ENCODE measurements at places on chromosomes 5 and 9.

- DNase-seq, result no peak
These were observed 314.7 kb upstream of the RGMB start for GRCh38 chr5:98458726-98459125.

DNA sequence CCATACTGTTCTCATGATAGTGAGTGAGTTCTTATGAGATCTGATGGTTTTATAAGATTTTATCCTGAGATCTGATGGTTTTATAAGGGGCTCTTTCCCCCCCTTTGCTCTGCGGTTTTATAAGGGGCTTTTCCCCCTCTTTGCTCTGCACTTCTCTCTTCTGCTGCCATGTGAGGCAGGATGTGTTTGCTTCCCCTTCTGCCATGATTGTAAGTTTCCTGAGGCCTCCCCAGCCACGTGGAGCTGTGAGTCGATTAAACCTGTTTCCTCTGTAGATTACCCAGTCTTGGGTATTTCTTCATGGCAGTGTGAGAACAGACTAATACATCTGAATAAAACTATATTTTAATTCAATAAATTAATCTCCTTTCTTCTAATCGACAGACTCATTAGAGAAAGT, 64.9 kb upstream of the ZSWIM6 start:
- DNase-seq, result no peak

DNA sequence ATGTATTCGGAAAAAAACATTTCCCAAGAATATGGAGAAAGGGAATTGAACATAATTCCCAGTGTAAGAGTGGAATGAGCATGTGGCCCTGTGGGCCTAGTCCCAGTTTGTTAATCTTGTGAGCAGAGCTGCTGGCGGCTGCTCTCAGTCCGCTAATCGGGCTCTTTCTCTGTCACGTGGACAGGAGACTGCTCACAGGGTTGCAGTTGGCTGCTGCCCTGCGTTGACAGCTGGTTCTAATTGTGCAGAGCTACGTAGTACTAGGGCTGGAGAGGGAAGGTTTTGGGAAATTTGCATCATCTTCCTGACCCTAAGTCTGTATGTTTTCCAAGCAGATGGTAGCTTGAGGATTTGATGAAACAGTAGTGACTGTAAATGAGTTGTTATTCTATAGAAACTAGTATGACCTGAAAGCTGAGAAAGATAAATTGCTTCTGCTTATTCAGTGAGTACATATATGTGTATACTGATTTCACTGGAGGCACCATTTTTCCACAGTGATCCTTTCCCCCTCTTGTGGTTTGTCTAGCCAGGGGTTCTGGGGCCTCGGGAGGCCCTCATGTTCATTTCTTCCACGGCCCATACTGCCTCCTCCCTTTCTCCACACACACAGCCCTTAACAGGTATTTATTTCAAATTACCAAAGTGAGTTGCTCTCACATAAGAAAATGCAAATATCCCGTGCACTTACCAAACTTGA, 100.6 kb downstream of the ANGPTL2 start:
- DNase-seq, result no peak

DNA sequence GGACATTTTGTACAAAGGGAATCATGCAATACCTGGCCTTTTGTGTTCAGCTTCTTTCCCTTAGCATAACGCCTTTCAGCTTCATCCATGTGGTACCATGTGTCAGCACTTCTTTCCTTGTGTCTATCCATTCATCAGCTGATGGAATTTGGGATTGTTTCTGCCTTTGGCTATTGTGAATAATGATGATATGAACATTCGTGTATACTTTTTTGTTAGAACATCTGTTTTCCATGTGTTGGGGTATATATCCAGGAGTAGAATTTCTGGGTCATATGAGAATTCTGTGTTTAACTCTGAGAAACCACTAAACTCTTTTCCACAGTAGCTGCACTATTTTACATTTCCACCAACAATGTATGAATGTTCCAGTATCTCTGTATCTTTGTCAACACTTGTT, 14.8 kb upstream of the PRRC2B start:
- DNase-seq, result no peak

DNA sequence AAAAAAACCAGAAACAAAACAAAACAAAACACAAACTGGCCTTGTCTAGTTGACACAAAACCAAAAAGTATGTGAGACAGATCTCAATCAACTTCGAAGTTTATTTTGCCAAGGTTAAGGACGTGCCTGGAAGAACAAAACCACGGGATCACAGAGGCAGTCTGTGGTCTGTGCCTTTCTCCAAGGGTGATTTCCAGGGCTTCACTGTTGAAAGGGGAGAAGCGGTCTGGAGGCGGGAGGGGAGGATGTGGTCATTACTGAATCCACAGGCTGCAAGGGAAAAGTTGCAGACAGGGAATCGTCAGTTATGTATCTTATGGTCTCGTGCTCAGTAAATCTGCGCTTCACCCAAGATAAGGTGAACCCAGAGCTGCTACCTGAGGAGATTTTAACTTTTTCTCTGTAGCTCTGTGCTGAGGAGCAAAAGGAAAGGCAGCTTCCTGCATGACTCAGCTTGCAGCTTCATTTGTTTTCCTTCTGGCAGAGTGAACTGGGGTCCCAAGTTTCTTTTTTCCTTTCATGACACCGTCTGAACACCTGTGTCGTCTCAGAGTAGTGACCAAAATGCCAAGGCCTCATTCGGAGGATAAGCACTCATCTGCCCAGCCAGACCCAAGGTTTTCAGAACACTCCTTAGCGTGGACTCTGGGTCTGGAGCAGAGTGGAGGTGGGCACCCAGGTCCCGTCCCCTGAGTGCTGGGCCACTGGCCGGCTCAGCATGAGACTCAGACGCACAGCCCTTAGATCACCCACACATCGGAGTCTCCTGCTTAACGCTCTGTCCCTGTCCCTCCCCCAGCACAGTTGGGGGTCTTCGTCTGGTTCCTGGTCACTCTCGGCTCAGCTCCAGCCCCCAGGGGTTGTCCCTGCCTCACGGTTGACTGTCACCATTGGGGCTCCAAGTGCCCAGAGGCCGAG, 25.9 kb downstream of the ROPN1L start:
- DNase-seq, result no peak
